Nasal cavity respiratory epithelium epithelial cell of viscerocranial mucosa (primary cell): ENCODE measurements at places on chromosomes 2 and 18. TPM values are rescaled to one million over a fixed set of nuclear protein-coding genes. Genes with fewer than 3 reads are reported as not detected.

COBLL1 gene
- 20.5 and 34.9 TPM in 2 replicates for total RNA-seq

DHX57 gene
- 17.4 and 25.9 TPM in 2 replicates for total RNA-seq

HJURP gene
- under 0.01 and 0.14 TPM in 2 replicates for total RNA-seq

PDE1A gene
- 0.21 and 0.34 TPM in 2 replicates for total RNA-seq

B3GNT7 gene
- under 0.01 and 1.3 TPM in 2 replicates for total RNA-seq

NT5C1B gene
- total RNA-seq: not detected in 2 replicates

SLC9A4 gene
- 0.07 TPM in 1 of 2 replicates, not detected in the other for total RNA-seq

LYPD1 gene
- total RNA-seq: 0.14 TPM in 1 of 2 replicates, not detected in the other

FHL2 gene
- 60.8 and 130 TPM in 2 replicates for total RNA-seq

C1QL2 gene
- total RNA-seq: not detected in 2 replicates

APOB gene
- under 0.01 TPM in 2 replicates for total RNA-seq

SP100 gene
- 19.1 and 34.5 TPM in 2 replicates for total RNA-seq

NTSR2 gene
- not detected in 2 replicates for total RNA-seq

ABCG8 gene
- total RNA-seq: not detected in 2 replicates

ALLC gene
- total RNA-seq: not detected in 2 replicates

APLF gene
- total RNA-seq: 4.1 and 8.7 TPM in 2 replicates

AMER3 gene
- total RNA-seq: not detected in 2 replicates

SKOR2 gene
- total RNA-seq: not detected in 2 replicates

SPP2 gene
- not detected in 2 replicates for total RNA-seq
